ENCODE measurements at places on chromosomes 11 and 22. TPM values are rescaled to one million over a fixed set of nuclear protein-coding genes. Genes with fewer than 3 reads are reported as not detected.

The SLC5A1 gene
- not detected for total RNA-seq

The HOATZ gene
- not detected for total RNA-seq

GRCh38 chr11:8531312-8531711 lies 62.7 kb downstream of the STK33 start:
- H3K27me3 ChIP-seq = no peaks in the 10 kb centered on the region
- H3K4me1 ChIP-seq = peaks cover 15% of the 10 kb centered on the region
- H3K36me3 ChIP-seq = no peaks in the 10 kb centered on the region
- no peak overlapping the region for H3K4me3 ChIP-seq
- no peak overlapping the region for H3K27ac ChIP-seq
- DNase-seq = no peak

- no peak for DNase-seq
- no peaks in the 10 kb centered on the region for H3K27me3 ChIP-seq
- H3K27ac ChIP-seq = no peak overlapping the region
- H3K36me3 ChIP-seq = no peaks in the 10 kb centered on the region
- H3K4me3 ChIP-seq = no peak overlapping the region
- H3K4me1 ChIP-seq = peaks cover 39% of the 10 kb centered on the region
Measured at GRCh38 chr11:61054927-61055562, 47.2 kb upstream of the CD5 start.

- peaks cover 11% of the 10 kb centered on the region for H3K4me1 ChIP-seq
- no peaks in the 10 kb centered on the region for H3K27me3 ChIP-seq
- peaks cover 6% of the 10 kb centered on the region for H3K36me3 ChIP-seq
- no peak for DNase-seq
- no peak overlapping the region for H3K27ac ChIP-seq
- H3K4me3 ChIP-seq = no peak overlapping the region
Measured at GRCh38 chr22:49577168-49578060, 250.3 kb downstream of the BRD1 start.

The PNPLA5 gene
- not detected for total RNA-seq

- no peak overlapping the region for H3K4me3 ChIP-seq
- H3K27ac ChIP-seq = peak overlapping the region; percentile 84
- H3K27me3 ChIP-seq = no peaks in the 10 kb centered on the region
Measured at GRCh38 chr11:1298695-1299492, 10.5 kb downstream of the TOLLIP start.

GRCh38 chr22:36331912-36332622 lies 55.7 kb downstream of the MYH9 start:
- H3K27ac ChIP-seq = peak overlapping the region; percentile 99
- H3K4me1 ChIP-seq = peaks cover 97% of the 10 kb centered on the region
- H3K36me3 ChIP-seq = peaks cover 6% of the 10 kb centered on the region
- H3K27me3 ChIP-seq = no peaks in the 10 kb centered on the region

DNA sequence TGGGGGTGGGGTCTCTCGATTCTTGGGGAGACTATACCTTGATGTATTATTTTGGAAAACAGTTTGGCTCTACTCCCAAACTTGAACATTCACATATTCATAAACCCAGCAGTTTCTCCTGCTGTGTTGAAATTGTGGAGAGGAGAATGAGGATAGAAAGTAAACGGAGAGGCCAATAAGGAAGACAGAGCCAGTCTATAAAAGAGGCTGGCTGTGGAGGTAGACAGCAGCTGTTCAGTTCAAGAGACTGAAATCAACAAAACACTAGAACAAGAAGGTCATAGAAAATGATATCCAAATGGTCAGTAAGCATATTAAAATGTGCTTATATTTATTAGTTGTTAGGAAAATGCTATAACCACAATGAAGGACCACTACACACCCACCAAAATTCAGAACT lies 1.9 kb upstream of the MOGAT2 start:
- DNase-seq = no peak
- no peak overlapping the region for H3K27ac ChIP-seq
- H3K4me1 ChIP-seq = no peaks in the 10 kb centered on the region
- peaks cover 5% of the 10 kb centered on the region for H3K27me3 ChIP-seq

GRCh38 chr11:17561526-17561925 lies 14.5 kb downstream of the OTOG start:
- H3K4me1 ChIP-seq = no peaks in the 10 kb centered on the region
- no peak for DNase-seq
- no peaks in the 10 kb centered on the region for H3K36me3 ChIP-seq
- peaks cover 2% of the 10 kb centered on the region for H3K27me3 ChIP-seq
- no peak overlapping the region for H3K27ac ChIP-seq

DNA sequence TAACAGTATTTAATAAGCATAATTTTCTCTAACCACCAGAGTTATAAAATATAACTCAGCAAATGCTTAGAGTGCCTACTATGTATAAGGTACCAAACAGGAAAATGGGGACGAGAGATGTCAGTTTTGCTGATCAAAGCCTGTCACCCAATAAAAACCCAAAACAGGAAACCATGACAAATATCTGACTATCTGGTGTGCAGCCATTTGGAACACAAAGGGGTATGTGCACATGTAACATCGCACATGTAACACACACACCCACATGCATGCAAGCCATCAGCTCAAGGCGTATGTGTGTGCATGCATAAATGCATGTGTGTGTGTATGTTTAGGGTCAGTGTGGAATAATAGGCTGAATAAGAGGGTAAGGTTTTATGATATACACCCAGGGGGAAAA lies 64.2 kb downstream of the PRR5L start:
- peaks cover 3% of the 10 kb centered on the region for H3K36me3 ChIP-seq
- no peak overlapping the region for H3K4me3 ChIP-seq
- peaks cover 3% of the 10 kb centered on the region for H3K4me1 ChIP-seq
- H3K27ac ChIP-seq = no peak overlapping the region
- H3K27me3 ChIP-seq = peaks cover 90% of the 10 kb centered on the region
- no peak for DNase-seq

DNA sequence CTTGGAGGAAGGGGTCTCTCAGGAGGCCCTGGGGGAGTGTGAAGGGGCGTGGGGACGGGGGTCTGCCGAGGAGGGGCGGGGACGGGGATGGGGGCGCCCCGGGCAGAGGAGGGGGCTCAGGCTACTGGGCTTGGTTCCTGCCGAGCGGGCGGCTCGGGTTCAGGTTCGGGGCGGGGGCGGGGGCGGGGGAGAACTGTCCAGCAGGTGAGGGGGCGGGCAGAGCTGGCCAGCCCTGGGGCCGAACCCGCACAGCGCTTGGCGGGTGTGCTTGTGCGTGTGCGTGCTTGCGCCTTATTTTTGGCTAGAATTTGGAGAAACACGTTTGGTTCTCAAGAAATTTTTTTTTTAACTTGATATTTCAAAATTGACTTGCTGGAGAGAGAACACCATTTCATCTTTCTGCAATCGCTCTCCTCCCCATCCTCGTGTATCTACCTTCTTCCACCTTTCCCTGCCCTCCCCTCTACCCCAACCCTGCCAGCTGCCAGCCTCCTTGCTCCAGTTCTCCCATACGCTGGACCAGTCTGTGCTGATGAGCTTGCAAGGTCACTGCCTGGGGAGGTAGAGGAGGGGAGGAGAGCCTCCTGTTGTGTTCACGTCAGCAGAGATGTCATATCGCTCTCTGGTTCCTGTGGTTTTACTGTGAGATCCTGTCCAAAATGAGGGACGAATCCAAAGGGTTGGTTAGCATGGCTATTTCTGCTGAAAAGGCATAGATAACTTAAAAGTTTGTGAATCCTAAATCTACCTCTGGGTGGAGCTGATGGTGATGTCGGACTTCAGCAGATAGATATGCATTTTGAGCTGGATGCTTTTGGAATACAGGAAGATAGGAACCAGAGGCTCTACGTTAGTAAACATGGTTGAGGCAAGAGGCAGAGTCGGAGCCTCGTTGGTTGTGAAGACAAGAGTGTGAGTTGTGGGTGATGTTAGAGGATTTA lies 668 bp downstream of the MADD start:
- H3K27me3 ChIP-seq = no peaks in the 10 kb centered on the region
- DNase-seq = peak; percentile 22
- H3K4me1 ChIP-seq = peaks cover 31% of the 10 kb centered on the region
- H3K4me3 ChIP-seq = peak overlapping the region; percentile 88

GRCh38 chr22:19555651-19556050 lies 31.4 kb upstream of the CLDN5 start:
- H3K27ac ChIP-seq = no peak overlapping the region
- no peak overlapping the region for H3K4me3 ChIP-seq
- H3K4me1 ChIP-seq = no peaks in the 10 kb centered on the region
- H3K36me3 ChIP-seq = no peaks in the 10 kb centered on the region
- no peak for DNase-seq

DNA sequence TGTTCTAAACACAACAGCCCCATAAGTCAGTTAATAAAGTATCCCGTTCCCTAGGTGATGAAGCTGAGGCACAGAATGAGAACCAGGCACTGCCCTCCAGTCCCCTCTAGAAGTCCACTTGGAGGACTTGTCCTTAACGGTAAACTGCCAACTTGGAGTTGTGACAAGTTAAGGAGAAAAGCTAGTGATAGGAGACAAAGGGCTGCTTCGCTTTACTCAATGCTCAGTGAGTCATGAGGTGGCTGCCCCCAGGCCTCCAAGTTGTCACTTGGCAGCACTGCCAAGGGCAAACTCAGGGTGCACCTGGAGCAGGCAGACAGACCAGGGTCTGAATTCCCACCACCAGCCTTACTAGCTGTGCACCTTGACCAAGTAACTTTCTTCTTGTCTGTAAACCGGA lies 13.5 kb downstream of the SLC43A1 start:
- DNase-seq = no peak
- H3K36me3 ChIP-seq = no peaks in the 10 kb centered on the region
- H3K4me3 ChIP-seq = no peak overlapping the region
- no peak overlapping the region for H3K27ac ChIP-seq
- H3K4me1 ChIP-seq = no peaks in the 10 kb centered on the region

- DNase-seq = no peak
- no peak overlapping the region for H3K4me3 ChIP-seq
- no peak overlapping the region for H3K27ac ChIP-seq
- peaks cover 34% of the 10 kb centered on the region for H3K4me1 ChIP-seq
- no peaks in the 10 kb centered on the region for H3K36me3 ChIP-seq
Measured at GRCh38 chr11:46338988-46339666, 8.1 kb upstream of the DGKZ start.

DNA sequence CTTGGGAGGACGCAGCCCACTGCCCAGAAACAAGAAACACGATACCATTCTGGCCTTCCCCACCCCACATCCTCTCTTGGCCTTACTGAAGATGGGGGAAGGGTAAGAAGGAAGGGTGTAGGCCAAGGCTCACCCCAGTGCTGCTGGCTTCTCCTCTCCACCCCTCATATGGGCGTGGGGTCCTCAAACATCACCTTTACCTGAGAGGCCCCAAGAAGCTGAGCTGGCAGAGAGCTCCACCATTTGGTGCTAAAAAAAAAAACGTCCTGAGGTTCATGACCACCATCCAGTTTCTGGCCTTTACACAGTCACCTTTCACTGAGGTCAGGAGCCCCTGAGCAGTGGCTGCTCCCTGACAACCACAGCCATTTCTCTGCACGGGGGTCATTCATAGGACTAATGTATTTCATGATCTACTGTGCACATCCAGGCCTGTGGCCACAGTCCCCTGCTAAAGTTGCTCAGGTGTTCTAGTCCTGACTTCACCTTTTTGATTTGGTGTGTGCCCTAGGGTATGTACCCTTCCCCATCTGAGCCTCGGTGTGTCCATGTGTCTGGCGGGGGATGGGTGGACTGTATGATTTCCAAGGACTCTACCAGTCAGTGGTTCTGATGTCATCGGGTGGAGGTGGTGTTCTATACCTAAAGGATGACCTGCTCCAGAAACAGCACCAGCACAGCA lies 15.1 kb downstream of the RHOG start:
- peaks cover 4% of the 10 kb centered on the region for H3K36me3 ChIP-seq
- no peaks in the 10 kb centered on the region for H3K27me3 ChIP-seq
- H3K27ac ChIP-seq = peak overlapping the region; percentile 63
- DNase-seq = no peak
- H3K4me1 ChIP-seq = peaks cover 46% of the 10 kb centered on the region

The APOA1 gene
- total RNA-seq = 1.3 TPM

The OR51I2 gene
- not detected for total RNA-seq

DNA sequence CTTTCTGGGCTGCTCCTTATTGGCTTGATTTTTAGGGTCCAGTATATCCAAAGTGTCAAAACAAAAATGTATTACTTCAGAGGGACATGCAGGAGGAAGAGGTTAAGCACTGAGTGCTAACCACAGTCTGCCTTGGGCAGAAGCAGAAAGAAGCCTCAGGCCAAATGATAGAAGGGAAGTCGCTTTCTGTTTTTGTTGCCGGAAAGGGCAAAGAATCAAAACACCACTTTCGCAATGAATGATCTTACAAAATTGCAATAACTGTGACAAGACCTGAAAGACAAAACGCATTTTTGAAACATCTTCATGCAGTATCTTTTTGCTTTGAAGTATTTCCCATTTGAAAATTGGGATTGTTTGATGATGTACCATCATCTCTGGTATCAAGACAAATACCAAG lies 70.1 kb upstream of the PICALM start:
- DNase-seq = peak; percentile 27
- H3K36me3 ChIP-seq = no peaks in the 10 kb centered on the region
- H3K4me3 ChIP-seq = peak overlapping the region; percentile 61
- H3K4me1 ChIP-seq = peaks cover 29% of the 10 kb centered on the region

The MUC6 gene
- not detected for total RNA-seq

DNA sequence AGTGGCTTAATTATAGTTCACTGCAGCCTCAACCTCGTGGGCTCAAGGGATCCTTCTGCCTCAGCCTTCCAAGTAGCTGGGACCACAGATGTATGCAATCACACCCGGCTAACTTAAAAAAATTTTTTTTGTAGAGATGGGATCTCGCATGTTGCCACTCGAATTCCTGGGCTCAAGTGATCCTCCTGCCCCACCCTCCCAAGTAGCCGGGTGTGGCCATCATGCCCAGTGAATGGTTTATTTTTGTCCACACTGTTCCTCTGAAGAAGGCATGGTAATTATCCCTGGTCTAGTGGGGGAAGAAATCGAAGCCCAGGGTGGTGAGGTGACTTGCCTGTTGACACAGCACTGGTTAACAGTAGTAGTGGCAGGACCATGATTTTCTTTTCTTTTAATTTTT lies 1.9 kb downstream of the SAC3D1 start:
- DNase-seq = no peak
- peaks cover 27% of the 10 kb centered on the region for H3K4me1 ChIP-seq
- no peak overlapping the region for H3K27ac ChIP-seq
- no peaks in the 10 kb centered on the region for H3K27me3 ChIP-seq
- H3K36me3 ChIP-seq = peaks cover 6% of the 10 kb centered on the region

The MMP1 gene
- not detected for total RNA-seq

The EFEMP2 gene
- 15.2 TPM for total RNA-seq

- no peak overlapping the region for H3K4me3 ChIP-seq
- no peak for DNase-seq
- H3K4me1 ChIP-seq = peaks cover 12% of the 10 kb centered on the region
- H3K27me3 ChIP-seq = peaks cover 80% of the 10 kb centered on the region
- no peak overlapping the region for H3K27ac ChIP-seq
Measured at GRCh38 chr11:64716473-64717267, 6.3 kb downstream of the NRXN2 start.

Data from naive thymus-derived CD8-positive, alpha-beta T cell (primary cell).